ENCODE measurements at places on chromosomes 12 and 14. TPM values are rescaled to one million over a fixed set of nuclear protein-coding genes. Genes with fewer than 3 reads are reported as not detected.

DNA sequence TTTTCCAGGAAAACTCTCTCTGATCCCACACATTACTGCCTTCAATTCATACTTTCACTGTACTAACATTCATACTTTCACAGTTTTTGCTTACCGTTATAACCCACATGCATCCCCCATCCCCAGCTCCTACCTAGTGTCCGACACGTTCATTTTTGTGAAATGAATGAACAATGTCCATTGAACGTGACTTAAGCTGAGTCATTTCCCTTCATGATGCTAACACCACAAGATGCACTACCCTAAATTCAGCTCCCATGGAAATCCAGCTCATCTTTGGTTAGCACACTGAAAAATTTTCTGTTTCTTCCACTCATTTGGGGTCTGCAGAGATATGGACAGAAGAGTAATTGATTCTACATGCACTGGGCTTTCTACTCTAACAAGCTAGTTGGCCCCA lies 84.7 kb downstream of the GALNT4 start:
- peak; percentile 49 for DNase-seq

DNA sequence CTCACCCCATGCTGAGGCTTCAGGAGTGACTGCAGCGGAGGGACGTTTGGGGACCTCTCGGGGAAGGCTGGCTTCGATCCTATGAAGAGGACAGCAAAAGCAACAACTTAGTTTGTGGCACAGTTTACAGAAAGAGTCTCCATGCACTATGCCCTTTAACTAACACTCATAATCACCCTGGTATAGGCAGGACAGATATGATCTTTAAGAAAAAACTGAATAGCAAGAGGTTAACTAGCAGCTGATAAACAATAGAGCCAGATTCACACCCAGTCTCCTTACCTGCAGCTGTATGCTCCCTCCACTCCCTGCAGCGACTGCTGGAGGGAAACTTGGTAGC lies 27.4 kb downstream of the TMEM63C start:
- DNase-seq, result no peak

Gene HOXC10
- not detected for total RNA-seq

- no peak for DNase-seq
These were observed 396.7 kb downstream of the NPAS3 start for GRCh38 chr14:33335366-33335765.

GRCh38 chr14:74257941-74258763 lies 18.9 kb downstream of the VSX2 start:
- no peak for DNase-seq

DNA sequence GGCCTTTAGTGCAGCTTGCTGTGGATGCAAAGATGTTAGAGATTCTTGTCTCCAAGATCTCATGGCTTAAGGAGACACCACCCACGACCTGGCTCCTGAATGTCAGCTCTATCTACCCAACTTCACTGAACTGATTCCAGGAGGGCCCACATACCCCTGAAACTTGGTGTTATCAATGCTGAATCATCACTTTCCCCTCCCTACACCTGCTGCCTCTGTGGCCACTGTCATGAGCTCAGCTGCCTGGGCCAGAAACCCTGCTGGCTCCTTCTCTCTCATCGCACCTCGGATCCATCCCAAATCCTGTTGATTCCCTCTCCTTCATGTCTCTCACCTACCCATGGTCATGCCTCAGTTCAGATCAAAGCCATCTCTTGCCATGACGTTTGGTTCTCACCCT lies 15.1 kb upstream of the LHX5 start:
- no peak for DNase-seq

- DNase-seq, result no peak
These were observed 68.9 kb downstream of the RALGAPA1 start for GRCh38 chr14:35740215-35740614.

Gene KICS2
- total RNA-seq, result 6.7 TPM

Gene SERPINA1
- 0.26 TPM for total RNA-seq

GRCh38 chr12:87853448-87854003 lies 175.7 kb downstream of the C12orf50 start:
- DNase-seq, result no peak

Gene ZNF891
- total RNA-seq, result 0.77 TPM

All from bronchial epithelial cell (primary cell).